Ecto neural progenitor cell (in vitro differentiated cells): ENCODE measurements at places on chromosomes 6 and 20.
A peak's percentile ranks its signal among the peaks of the same experiment; 100 is the strongest.

GRCh38 chr6:30075790-30076732, 492 bp upstream of the RNF39 start:
- peak; percentile 60 for DNase-seq

DNA sequence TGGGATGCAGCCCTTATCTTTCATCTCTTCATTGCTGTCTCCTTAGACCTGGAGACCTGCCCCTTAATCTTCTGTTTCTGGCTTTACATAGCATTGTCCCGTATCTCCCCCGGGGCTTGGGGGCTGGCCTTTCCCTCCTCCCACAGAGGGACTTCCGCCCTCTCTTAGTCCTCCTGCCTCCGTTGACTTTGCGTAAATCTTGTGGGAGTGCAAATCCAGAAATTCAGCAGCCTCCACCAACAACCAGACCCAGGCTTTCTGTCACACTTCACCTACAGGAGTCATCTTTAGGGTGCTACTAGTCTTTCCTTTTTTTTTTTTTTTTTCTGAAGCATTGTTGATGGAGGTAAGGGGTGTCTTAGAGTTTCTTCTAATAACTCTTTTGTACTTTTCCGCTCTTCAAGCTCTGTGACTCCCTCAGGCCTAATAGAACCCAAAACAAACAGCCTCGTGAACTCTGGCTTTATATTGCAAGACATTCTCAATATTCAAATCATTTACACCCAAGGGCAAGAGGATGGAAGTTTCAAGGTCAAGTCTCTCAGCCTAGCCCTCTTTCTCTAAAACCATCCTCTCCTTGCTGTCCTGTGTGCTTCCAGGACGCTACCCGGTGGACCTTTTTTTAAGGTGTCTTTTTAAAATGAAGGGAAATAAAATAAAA, 66.2 kb downstream of the RREB1 start:
- no peak for DNase-seq

- no peak for DNase-seq
These were observed 296.5 kb upstream of the SLC35B3 start for GRCh38 chr6:8731874-8732273.

DNA sequence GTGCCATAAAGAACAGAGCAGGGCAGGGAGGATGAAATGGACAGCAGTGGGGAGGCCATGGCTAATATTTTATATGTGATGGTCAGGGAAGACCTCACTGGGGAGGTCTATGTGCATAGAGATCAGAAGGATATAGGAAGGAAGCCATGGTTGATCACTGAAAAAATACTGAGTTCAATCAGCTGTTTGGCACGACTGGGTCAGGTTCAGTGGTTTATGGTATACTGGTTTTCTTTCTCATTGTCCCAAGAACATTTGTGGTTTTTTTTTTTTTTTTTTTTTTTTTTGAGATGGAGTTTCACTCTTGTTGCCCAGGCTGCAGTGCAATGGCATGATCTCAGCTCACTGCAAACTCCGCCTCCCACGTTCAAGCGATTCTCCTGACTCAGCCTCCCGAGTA, 78.3 kb upstream of the TIAM2 start:
- no peak for DNase-seq

DNA sequence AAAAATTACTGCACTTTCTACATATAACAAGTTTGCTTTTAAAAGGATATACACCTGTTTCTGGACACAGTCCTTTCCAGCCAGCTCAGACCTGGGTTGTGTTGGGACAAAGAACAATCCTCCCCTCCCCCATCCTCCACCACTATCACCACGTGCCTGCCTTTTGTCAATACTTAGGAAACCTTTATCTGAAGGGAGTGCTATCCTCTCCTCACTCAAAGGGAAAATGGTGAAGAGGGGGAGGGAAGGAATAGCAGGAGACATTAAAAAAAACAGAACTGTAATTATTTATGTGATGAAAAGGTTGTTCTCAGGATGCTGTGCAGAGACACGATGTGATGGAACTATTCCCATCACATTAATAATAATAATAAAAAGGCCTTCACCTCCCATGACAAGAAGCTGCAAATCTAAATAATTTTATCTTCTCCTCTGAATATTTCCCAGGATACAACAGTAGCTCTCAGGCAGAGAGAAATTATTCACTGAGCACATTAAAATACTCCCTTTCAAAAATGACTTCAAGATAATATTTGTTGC, 105.5 kb downstream of the NRSN1 start:
- DNase-seq, result no peak

DNA sequence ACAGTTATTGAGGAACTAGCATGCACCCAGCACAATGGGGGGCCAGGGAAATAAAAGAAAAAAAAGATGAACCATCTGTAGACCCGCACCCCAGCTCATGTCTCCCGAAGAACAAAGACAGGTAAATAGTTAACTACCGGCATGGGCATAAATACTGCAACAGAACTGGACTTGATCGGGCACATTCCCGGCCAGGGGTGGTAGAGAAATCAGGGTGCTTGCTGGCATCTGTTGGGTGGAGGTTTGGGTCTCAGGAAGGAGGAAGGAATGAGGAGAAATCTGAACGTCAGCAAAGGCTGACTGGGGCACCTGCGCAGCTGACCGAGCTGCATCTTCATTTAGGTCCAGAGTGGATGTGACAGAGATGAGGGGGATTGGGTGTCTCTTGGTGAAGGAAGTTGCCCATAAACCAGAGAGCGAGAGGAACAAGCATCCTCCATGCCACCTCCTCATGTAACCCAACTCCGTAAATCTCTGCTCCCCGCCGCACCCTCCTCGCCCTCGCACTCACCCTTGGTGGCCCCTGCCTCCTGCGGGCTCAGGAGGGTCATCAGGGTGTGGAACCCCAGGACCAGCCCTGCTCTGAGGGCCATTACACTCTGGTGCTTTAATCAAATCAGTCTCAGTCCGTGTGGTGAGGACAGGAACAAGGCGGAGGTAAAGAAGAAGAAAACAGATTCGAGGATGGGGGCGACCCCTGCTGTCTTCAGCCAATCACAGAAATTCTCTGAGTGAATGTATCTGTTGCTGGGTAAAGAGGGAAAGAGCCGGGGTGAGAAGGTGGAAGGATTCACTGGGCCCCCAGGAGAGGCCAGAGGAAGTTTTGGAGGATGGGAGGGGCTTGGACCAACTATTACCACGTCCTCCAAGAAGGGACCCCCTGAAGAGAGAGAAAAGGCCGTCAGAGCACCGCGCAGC, at the start of gene HLA-DOA:
Gene HLA-DOA (minus strand): TSS at position 648 of the 918 bp plus-strand sequence.
- DNase-seq, result peak; percentile 83

DNA sequence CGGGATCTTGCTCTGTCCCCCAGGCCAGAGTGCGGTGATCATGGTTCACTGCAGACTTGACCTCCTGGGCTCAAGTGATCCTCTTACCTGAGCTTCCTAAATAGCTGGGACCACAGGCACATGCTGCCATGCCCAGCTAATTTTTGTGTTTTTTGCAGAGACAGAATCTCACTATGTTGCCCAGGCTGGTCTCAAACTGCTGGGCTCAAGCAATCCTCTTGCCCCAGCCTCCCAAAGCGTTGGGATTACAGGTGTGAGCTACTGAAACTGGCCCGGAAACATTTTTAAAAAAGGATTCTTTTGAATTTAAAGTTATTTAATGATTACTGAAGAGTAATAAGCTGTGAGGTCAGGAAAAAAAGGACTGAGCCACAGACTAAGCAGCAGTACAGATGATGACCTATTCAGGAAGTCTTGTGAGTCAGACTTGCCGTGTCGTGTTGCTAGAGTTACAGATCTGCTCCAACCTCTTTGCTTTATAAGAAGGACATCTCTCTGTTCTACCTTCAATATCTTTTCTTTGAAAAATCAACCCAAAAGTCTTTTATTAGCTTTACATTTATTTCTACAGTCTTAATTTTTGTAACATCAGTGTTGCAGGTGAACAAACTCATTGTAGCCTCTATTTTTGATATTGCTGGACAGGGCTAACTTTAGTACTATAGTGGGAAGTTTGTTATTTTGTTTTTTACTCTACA, 108.7 kb downstream of the NCOA3 start:
- no peak for DNase-seq

- DNase-seq, result no peak
These were observed 770 bp downstream of the KIF3B start for GRCh38 chr20:32278199-32278643.

- no peak for DNase-seq
These were observed 29.7 kb downstream of the PREX1 start for GRCh38 chr20:48797850-48798747.
